Right lung (tissue), 10 donors: ENCODE measurements at places on chromosomes 6 and 20. TPM values are rescaled to one million over a fixed set of nuclear protein-coding genes. Genes with fewer than 3 reads are reported as not detected.

The LMBRD1 gene
- polyA plus RNA-seq = 86.1 TPM

The BPI gene
- 0.98 TPM for polyA plus RNA-seq

The PKIB gene
- polyA plus RNA-seq = 2.7 TPM

The PHACTR3 gene
- polyA plus RNA-seq = 6.3 TPM

The GNAS-AS1 gene
- polyA plus RNA-seq = 0.87 TPM

The PTCHD4 gene
- polyA plus RNA-seq = 0.23 TPM

The EHMT2 gene
- polyA plus RNA-seq = 59.7 TPM

The FOXA2 gene
- 33.5 TPM for polyA plus RNA-seq

The TULP1 gene
- 6.3 TPM for polyA plus RNA-seq

The LYRM2 gene
- polyA plus RNA-seq = 40.9 TPM

The TFEB gene
- 10.6 TPM for polyA plus RNA-seq

The MRAP2 gene
- 6.0 TPM for polyA plus RNA-seq

The MUCL3 gene
- 0.09 TPM for polyA plus RNA-seq

The ASCC3 gene
- 24.9 TPM for polyA plus RNA-seq

The RALGAPA2 gene
- polyA plus RNA-seq = 41.8 TPM

The DUSP22 gene
- 32.4 TPM for polyA plus RNA-seq

The TNNC2 gene
- 321 TPM for polyA plus RNA-seq

The BANF2 gene
- not detected for polyA plus RNA-seq

The SLC9A8 gene
- 8.0 TPM for polyA plus RNA-seq

DNA sequence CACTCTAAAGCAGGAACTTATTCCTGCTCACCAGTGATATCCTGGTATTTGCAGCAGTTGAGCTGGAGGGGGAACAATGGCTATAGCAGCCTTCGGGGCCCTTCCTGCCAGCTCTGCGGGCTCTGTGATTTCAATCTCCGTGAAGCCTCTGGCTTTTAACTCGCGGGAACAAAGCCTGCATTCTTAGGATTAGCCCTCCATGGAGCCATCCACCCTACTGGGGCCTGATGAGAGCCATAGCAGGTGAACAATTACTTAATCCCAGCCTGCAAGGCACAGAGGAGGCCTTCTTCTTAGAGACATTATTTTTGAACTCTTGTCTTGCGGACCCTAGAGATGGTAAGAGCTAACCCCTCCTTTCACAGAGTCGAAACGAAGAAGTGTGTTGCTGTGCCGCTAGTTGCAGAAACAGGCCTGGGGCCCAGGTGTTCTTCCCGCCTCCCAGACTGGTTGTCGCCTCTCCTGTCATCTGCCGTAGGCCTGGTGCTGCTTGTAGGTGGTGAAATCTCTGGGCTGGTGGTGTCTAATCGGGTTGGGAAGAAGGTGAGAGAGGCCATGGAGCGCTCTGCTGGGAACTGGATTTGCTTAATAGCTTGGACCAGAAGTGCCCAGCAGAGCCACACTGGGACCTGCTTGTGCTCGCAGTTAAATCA is 9.7 kb downstream of the GHRH start:
- no peak for DNase-seq

DNA sequence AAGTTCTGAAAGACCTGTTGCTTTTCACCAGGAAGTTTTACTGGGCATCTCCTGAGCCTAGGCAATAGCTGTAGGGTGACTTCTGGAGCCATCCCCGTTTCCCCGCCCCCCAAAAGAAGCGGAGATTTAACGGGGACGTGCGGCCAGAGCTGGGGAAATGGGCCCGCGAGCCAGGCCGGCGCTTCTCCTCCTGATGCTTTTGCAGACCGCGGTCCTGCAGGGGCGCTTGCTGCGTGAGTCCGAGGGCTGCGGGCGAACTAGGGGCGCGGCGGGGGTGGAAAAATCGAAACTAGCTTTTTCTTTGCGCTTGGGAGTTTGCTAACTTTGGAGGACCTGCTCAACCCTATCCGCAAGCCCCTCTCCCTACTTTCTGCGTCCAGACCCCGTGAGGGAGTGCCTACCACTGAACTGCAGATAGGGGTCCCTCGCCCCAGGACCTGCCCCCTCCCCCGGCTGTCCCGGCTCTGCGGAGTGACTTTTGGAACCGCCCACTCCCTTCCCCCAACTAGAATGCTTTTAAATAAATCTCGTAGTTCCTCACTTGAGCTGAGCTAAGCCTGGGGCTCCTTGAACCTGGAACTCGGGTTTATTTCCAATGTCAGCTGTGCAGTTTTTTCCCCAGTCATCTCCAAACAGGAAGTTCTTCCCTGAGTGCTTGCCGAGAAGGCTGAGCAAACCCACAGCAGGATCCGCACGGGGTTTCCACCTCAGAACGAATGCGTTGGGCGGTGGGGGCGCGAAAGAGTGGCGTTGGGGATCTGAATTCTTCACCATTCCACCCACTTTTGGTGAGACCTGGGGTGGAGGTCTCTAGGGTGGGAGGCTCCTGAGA is at the start of gene HFE:
HFE (plus strand) TSS at position 146 of the 832 bp plus-strand sequence; CDS start at position 158, 12 bp downstream.
- DNase-seq = peak; percentile 76

DNA sequence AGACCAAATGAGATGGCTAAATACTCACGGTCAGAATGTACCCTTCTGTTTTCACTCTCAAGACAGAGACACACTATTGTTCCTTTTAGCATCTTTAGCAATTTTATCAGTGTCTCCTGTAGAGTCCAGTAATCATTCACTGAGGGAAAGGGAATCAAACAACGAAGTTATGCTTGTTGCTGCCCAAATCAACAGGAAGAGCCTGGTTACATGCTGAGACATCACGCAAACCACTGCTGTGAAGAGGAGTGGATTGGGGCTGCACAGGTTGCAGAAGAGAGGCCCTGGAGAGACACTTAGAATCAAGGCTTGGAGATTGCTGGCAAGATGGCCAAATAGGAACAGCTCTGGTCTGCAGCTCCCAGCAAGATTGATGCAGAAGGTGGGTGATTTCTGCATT is 40.5 kb upstream of the B3GAT2 start:
- no peak for DNase-seq

- DNase-seq = no peak
Measured at GRCh38 chr6:164889980-164890379, 419.4 kb downstream of the C6orf118 start.

DNA sequence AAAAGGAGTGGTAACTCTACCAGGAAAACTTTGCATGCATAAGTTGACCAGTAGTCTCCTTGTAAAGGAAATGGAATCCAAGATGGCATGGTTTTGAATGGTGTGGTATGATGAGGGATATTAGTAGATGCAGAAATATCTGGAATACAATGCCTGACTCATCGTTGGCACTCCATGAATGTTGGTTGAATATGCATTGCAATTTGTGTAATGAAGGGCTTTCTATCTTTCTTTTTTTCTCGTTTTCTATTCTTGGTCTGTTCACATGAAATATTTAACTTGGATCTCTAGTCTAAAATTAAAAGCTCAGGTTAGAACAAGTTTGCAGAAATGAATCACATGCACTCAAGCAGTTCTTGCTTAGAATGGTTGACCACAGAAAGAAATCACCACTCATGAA is 277.3 kb upstream of the PRND start:
- no peak for DNase-seq

- DNase-seq = no peak
Measured at GRCh38 chr6:64932486-64932885, 774.5 kb downstream of the EYS start.

- DNase-seq = no peak
Measured at GRCh38 chr6:11854408-11855165, 76.0 kb upstream of the ADTRP start.

DNA sequence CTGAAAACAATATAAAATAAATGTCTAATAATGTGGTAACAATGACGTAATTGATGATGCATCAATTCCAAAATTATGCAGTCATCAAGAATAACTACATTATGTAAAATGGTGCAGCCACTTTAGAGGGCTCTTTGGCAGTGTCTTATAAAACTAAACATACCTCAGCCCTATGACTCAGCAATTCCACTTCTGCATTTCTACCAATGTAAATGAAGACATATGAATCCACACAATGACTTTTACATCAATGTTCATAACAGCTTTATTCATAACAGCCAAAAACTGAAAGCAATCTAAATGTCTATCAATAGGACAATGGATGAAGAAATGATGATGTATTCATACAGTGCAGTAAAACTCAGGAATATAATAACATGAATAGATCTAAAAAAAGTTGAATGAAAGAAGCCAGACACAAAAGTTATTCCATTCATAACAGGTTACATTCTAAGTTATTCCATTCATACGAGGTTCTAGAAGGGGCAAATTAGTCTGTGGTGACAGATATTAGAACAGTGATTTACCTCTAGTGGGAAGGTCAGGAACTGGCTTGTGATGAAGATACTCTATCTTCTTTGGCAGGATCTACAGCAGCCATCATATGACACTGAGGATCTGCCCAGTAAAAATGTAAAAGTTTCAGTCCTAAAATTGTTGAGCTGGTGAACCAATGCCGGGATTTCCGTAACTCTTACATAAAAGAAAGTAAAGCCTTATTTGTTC is 396.1 kb downstream of the PLCB1 start:
- DNase-seq = no peak

- DNase-seq = no peak
Measured at GRCh38 chr20:47857187-47857568, 71.9 kb upstream of the SULF2 start.

- DNase-seq = no peak
Measured at GRCh38 chr6:7136859-7137334, 29.1 kb downstream of the RREB1 start.

GRCh38 chr20:21862259-21862946 is 156.9 kb downstream of the PAX1 start:
- no peak for DNase-seq

GRCh38 chr6:8172530-8172929 is 70.2 kb upstream of the EEF1E1 start:
- DNase-seq = no peak

DNA sequence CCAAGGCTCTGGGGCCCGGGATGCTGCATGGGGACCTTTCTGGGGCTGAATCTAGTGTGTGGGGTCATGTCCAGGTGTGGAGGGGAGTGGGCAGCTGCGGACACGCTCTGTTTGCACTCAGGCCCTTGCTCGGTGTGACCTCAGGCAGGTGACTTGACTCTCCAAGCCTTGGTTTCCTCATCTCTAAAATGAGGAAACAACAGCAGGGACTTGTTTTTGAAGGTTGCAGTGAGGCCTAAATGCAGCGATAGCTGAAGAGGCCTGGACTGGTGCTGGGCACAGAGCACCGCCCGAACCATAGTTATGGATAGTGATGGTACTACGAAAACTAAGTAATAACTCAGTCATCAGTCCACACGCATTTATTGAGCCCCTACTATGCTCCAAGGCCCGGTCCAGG is 91.8 kb downstream of the NOL4L start:
- no peak for DNase-seq

- DNase-seq = no peak
Measured at GRCh38 chr6:12961761-12962160, 245.2 kb downstream of the PHACTR1 start.

GRCh38 chr6:112560651-112561050 is 213.5 kb downstream of the RFPL4B start:
- DNase-seq = no peak

DNA sequence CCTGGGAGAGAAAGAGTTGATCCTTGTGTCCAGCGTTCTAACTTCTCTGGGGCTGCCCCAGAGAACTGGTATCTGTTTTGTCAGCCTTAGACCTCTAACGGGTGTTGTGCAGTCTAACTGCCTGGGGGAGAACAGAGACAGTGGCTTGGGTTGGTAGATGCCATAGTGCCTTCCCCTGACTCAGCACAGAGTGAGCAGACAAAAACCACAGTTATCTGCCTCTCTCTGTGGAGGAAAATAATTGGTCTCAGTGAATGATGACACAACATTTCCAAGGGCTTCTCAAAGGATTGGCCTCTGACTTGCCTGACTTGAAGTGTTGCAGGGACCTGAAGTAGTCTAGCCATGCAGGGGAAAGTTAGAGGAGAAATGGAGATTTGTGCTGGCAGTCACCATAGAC is 226.2 kb upstream of the MAN1A1 start:
- DNase-seq = no peak

- no peak for DNase-seq
Measured at GRCh38 chr6:157054531-157054979, 268.8 kb downstream of the TMEM242 start.

DNA sequence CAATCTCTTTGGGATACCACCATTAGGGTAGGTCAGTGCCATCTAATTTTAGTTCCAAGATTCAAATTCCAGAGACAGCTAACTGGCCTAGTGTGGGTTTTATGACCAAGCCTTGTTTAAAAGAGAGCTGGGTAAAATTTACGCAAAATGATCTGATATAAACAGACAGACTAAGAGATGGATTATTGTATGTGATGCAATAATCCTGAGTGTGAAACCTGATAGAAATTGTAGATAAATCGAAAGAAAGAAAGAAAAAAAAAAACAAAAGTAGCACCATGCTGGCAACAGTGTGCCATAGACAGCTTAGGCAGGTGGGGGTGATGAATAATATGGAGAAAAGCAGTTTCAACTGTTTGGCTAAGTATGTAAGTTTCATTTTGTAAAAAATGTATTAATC is 2.9 kb downstream of the ZNF184 start:
- no peak for DNase-seq

DNA sequence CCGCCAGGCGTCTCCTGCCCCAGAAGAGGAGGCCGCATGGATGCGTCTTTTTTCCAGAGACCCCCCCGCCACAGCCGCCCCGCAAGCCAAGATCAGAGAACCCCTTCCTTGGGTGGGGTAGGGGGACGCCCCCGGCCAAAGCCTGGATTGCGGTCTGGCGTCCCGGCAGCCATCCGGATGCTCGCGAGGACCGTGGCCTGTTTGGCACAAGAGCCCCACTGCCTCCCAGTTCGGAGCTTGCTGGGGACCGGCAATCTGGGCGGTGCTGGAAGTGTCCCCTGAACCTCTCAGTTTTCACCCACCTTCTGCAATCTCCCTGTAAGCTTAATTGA is 924 bp downstream of the FAM162B start:
- DNase-seq = peak; percentile 55

- DNase-seq = no peak
Measured at GRCh38 chr6:47153404-47153755, 111.2 kb upstream of the ADGRF1 start.

GRCh38 chr6:68880050-68880813 is 245.2 kb downstream of the ADGRB3 start:
- no peak for DNase-seq

- DNase-seq = no peak
Measured at GRCh38 chr20:59435518-59435917, 135.1 kb downstream of the EDN3 start.

- no peak for DNase-seq
Measured at GRCh38 chr6:44012078-44012493, 115.2 kb downstream of the MRPL14 start.

DNA sequence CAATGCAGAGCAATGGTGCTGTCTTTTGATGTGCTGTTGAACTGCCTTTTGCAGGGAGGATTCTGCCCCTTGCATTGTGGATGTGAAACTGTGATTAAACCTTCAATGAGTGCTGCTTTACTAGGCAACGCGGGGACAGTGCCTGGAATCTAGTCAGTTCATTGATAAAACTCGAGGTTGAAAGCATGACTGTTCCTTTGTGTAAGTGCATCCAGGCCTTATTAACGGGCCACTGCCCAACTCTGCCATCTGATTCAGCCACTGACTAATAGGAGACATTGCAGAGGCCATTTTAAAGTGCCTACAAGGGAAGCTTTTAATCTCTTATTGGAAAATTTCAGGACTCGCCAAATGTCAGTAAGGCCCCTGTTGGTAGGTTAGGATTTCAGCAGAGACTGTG is 49.3 kb downstream of the SLC35F1 start:
- no peak for DNase-seq
